NK-92 treated with Interleukin-12 subunit alpha and Interleukin-12 subunit beta, amount 100 ng/mL, for 24 hours (cell line): ENCODE measurements at places on chromosomes 2 and 18.

DNA sequence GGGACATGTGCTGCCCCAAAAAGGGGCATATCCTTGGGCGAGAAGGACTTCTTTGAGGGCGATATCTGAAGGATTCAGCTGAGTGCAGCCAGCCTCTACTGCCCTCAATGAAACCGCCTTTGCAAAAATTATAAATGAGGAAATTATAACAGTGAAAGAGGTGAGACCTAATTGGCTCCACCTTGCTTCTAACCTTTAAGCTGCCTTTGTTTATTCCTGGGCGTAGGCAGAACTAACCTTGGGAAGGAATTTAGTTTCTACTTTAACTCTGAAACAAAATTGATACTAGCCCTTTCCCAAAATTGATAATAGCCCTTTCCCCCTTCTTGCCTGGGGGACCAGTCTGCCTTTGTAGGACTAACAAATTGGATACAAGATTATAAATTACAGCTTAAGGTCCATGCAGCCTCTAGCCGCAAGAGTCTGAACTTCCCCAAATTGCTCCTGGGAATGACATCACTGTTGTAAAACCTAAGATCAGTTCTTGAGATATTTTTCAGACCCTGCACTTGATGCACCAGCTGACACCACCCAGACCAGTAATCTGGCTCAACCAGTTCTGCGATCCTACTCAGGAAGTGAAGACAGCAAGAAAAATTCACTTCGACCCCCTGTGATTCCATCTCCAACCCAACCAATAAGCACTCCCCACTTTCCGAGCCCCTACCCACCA is 36.0 kb upstream of the ASAP2 start:
- DNase-seq, result no peak

DNA sequence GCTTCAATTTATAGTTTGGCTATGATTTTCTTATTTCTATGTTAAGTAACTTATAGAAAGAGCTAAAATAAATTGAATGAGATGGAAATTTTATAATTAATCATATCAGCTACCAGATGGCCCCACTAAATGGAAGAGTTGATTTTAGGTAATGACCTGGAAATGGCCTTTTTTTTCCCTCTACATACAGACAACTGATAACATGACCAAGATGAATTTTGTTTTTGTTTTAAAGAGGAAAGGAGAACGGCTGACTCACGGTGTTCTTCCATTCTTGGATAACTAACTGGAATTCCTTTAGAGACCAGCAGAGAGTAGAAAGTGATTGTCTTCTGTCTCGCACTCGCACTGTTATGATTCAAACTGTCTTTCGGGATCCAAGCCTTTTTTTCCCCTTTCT is 91.0 kb downstream of the TMEM185B start:
- no peak for DNase-seq

- DNase-seq, result no peak
Measured at GRCh38 chr2:238382381-238382781, 44.3 kb upstream of the ASB1 start.

DNA sequence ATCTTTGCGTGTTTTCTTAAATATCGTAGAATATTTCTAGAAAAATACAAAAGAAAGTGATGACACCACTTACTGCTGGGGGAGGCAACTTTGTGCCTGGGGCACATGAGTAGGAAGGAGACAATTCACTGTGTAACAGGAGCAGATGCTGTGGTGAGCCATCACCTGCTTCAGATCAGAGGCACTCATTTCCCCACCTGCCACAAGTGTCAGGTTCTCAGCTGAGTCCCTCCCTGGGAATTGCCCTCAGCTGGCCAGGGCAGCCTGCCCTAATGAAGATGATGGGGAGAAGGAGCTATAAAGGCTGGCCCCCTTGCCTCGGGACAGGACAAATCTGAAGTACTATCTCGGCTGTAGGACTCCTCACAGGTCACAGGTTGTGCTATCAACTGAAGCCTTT is 322.8 kb downstream of the STK39 start:
- no peak for DNase-seq

- DNase-seq, result no peak
Measured at GRCh38 chr2:227765788-227766372, 20.2 kb downstream of the SCYGR8 start.

- DNase-seq, result no peak
Measured at GRCh38 chr2:98744595-98744994, 13.7 kb upstream of the MGAT4A start.

GRCh38 chr2:241708879-241709278 is 7.0 kb downstream of the ING5 start:
- no peak for DNase-seq

GRCh38 chr2:130342533-130343275 is at the start of gene IMP4:
Gene IMP4 (plus strand): TSS chr2:130342897. CDS start chr2:130342933, 36 bp downstream.
- peak; percentile 92 for DNase-seq

DNA sequence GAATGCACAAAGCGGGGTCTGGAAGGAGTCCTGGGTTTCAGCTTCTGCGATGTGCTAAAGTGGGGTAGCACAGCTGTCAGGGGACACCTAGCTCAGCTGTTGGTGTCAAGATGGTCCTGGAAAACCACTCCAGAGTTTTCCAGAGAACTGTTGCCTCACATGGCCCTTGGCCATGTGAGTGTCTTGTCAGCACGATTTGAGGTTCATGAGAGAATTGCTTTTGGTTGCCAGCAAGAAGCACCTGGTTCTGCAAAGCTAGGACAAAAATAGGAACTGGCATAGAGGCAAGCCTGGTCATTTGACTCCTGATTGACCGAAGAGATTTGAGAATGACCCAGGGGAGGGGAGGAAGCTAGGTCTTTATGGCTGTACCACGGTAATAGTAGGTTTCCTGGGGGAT is 50.4 kb upstream of the CTLA4 start:
- DNase-seq, result no peak
